ENCODE measurements at places on chromosomes 2 and 18.

DNA sequence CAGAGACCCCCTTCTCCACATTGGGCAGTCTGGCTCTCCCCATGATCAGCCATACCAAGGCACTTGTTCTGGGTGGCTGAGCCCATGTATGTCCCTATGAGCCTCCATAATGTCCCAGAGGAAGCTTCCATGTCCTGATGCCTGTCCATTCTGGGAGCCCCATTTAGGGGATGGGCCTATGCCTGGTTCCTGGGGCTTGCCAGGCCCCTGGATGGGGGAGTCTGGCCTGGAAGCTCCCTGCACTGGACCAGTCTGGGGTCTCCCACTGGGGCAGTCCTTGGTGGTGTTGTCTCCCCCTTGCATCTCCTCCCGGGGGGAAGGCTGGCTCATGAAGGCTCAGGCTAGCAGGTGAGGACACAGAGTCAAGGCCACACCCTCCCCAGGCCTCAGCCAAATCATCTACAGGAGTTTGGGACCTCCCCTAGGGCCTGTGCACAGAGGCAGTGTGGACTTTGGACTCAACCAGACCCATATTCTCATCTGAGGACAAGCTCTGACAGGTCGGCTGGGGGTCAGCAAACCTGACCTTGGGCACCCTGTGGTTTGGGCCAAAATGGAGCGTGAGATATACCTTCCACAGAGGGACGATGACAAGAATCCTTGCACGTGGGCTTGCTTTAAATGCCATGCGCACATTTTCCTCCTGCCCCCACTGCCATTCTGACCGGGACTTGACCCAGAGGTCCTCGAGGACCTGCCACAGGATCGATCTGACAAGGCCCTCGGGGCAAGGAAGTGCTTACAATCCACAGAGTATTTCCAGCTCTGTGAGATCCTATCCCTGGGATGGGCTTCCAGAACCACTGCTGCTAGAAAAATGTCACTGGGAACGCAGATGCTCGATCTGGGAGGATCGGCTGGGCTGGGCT, 38.8 kb downstream of the INHBB start:
- DNase-seq: no peak

- DNase-seq: no peak
These were observed 65.1 kb downstream of the MRPS9 start for GRCh38 chr2:105102963-105103421.

DNA sequence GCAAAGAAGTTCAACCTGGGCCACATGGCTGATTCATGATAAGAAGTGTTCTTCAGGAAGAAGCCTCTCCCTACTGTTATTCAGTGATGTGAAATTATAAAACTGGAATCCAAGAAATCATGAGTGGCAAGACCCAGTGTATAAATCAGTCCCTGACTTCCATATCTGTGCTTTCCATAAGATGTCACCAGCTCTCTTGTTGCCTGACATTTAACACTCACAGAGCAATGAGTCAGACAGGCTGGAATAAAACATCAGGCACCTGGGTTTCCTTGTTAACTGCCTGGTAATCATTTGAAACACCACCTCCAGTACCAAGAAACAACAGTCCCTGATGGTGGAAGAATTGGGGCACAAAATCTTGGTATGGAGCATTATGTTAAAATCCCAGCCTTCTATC, 76.1 kb downstream of the SCG2 start:
- DNase-seq: no peak

DNA sequence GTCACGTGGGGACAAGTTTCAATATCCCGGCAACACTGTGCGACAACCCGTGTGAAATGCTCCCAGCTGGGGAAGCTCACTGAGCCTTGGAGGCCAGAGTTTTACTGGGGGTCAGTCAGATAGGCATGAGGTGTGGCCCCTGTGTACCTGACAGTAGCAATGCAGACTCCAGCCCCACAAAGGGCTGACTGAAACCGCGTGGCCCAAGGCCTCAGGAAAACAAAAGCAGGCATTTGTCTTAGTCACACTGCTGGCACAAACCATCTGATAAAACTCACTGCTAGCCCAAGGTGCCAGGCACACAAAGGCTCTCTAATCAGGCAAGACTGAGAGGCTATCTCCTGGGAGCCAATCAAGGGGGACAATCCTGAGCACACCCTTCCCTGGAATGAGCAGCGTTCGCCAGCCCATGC, 786.6 kb upstream of the RAB6C start:
- DNase-seq: no peak

Data from activated gamma-delta T cell treated with Interleukin-2 at 50 U/mL for 16 hours (primary cell).